ENCODE measurements at places on chromosomes 5 and 9.

- DNase-seq: no peak
These were observed 81.0 kb downstream of the ARHGEF28 start for GRCh38 chr5:73706963-73707362.

DNA sequence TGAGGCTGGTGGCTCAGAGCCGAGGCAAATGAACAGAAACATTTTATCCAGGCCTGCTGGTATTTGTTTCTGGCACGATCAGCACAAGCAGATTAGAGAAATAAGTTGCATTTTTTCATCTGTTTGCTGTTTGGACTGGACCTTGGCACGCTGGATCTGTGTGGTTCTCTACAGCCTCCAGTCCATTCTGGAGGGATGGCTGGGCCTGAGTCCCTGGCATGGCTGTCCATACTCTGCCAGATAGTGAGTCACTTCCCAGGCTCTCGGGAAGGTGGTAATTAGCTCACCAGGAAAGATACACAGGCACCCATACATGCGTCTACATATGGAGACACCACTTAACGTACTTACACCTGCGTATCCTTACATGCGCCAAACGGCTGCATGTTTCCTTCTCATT is 78.6 kb downstream of the SPRY4 start:
- DNase-seq: no peak

GRCh38 chr5:145859453-145859852 is 13.4 kb downstream of the GRXCR2 start:
- DNase-seq: no peak

DNA sequence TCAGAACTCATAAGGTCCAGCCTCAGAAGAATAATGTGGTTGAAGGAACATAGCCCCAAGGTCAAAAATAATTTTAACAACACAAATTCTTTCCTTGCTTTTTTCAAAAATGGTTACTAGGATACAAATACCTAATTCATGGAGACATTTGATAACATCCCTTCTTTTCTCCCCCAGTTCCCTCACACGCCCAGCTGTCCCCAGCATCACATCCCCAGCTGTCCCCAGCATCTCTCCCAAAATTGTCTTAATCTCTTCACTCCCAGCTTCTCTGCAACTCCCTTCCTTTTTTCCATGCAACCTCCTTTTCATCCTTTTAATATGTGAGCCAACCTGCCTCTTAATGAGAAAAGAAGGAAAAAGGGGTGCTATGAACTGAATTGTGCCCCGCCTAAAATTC is 77.8 kb downstream of the FSTL4 start:
- DNase-seq: no peak

GRCh38 chr5:167952278-167952995 is 339.0 kb upstream of the WWC1 start:
- no peak for DNase-seq

GRCh38 chr9:136852664-136853595 is 784 bp downstream of the MAMDC4 start:
- DNase-seq: no peak

- no peak for DNase-seq
These were observed 19.4 kb downstream of the ERGIC1 start for GRCh38 chr5:172853355-172853975.

DNA sequence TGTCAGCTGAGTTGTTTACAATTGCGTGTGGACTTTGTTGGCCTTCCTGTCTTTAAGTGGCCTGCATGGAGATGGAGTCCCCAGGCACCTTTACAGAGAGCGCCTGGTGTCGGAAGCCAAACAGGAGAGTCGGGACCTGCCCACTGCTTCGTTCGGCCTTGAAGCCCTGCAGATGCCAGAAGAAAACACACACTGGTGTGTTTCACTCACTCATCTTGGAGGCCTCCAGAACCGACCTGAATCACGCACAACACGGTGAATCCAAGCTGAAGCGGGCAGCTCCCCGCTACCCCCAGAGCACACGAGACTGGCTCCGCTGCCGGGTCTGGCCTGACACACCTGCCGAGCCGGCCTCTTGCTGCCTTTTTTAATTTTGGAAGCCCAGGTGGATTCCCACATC is 419.4 kb upstream of the IRX4 start:
- DNase-seq: no peak
